ENCODE measurements at places on chromosomes 5 and 9.

DNA sequence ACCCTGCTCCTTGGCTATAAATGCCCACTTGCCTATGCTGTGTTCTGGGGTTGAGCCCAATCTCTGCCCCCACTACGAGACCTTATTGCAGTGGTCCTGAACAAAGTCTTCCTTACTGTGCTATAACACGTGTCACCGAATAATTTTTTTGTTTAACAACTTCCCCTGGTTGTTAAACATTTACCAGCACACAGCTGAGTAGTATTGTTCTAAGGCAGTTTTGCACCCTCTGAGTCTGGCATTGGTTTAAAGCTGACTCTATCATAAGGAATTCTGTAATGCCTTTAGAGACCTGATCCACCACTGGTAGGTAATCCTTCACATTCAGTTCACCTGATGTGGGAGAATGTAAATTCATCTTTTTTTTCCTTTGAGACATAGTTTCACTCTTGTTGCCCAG is 25.6 kb upstream of the ANKRD31 start:
- DNase-seq, result no peak

DNA sequence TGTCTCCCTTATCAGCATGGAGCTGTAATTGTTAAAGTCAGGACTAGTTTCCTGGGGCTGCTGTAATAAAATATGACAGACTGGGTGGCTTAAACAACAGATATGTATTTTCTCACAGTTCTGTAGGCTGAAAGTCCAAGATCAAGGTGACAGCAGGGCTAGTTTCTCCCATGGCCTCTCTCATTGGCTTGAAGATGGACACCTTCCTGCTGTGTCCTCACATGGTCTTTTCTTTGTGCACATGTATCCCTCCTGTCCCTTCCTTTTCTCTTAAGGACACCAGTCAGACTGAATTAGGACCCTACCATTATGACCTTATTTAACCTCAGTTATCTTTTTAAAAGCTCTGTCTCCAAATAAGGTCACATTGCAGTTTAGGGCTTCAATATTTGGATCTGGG is 700.5 kb upstream of the MEF2C start:
- no peak for DNase-seq

DNA sequence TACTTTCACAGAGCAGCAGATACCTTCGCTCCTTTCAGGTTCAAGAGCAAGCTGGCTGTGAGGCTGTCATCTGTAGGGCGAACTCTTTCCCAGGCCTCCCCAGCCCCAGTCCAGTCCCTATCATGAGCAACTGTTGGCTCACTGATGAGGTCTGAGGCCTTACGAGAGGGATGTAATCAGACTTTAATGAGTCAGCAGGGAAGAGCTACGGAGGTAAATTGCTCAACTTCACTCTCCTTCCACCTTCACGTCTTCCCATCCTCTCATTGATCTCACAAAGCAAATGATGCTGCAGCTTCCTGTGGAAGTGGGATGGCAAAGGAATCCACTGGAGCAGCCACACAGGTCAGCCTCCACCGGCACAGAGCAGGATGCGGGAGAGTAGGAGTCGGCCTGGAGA is 130.7 kb upstream of the TBCA start:
- no peak for DNase-seq

- DNase-seq, result no peak
Measured at GRCh38 chr5:4244306-4244705, 648.7 kb downstream of the IRX1 start.

DNA sequence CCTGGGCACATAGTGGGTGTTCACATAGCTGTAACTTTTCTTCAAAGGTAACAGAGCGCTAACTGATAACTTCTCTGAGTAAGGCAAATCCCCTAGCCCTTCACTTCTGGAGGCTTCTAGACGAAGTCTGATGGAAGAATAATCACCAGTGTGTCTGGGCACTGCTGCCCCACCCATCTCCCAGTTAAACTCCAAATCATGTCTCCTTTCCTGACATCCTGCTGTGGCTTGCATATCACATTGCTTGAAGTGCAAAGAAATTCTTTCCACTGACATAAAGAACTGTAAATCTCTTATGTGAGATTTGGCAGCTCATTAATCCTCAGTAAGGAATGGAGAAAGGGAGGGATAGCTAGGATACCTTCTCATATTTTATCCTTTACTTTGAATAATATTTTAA is 74.6 kb downstream of the MARCHF11 start:
- DNase-seq, result no peak

DNA sequence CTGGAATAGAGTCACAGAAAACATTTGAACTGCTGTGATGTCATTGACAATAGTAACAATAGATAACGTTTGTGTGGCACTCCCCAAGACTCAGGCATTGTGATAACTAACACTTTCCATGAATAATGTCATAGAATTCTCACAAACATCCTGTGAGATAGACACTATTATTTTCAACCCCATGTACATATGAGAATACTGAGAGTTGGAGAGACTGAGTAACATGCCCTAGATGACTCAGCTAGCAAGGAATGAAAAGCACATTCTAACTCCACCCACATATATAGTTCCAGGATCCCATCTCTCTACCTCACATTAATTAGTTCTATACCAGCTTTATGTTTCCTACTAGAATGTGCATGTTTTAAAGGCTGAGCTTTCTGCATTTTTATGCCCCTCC is 71.4 kb downstream of the ASTN2 start:
- no peak for DNase-seq

DNA sequence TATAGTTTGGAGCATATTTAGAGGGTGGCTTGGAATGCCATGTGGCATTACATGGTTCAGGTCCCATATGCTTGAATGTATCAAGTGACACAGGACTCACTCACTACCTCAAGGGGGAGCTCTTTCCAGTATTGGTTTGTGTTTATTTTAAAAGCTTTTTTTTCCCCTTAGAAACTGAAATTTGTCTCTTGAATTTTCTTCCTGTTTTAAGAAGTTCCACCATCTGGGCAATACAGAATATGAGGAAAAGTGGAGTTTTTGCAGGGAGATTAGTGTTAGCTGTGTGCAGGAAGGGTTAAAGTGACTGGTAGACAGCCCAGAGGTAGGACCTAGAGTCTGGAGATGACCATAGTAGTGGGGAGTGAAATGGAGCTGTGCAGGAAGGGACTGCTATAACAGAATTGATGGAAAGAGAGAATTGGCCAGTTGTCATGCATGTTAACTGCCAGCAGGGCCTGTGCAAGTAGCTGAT is 36.6 kb downstream of the CTNNA1 start:
- DNase-seq, result peak; percentile 55

DNA sequence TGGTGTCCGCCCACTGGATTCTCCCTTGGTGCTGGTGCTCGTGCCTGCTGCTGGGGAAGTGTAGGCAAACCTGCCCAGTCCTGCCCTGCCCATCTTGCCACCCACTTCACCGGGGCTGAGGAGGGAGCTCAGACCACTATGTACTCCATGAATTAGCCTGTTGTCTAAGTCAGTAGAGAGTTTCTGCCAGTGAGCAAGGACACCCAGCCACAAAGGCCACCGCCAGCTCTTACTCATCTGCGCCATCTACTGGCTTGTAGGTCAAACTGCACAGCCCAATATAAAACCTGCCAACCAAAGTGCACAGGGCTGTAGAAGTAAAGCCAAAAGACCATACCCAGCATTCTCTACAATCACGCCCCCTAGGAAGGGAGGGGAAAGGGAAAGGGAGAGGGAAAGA is 102.3 kb downstream of the GLIS3 start:
- DNase-seq, result peak; percentile 26

GRCh38 chr5:146947181-146947941 is 68.8 kb upstream of the PPP2R2B start:
- peak; percentile 13 for DNase-seq

DNA sequence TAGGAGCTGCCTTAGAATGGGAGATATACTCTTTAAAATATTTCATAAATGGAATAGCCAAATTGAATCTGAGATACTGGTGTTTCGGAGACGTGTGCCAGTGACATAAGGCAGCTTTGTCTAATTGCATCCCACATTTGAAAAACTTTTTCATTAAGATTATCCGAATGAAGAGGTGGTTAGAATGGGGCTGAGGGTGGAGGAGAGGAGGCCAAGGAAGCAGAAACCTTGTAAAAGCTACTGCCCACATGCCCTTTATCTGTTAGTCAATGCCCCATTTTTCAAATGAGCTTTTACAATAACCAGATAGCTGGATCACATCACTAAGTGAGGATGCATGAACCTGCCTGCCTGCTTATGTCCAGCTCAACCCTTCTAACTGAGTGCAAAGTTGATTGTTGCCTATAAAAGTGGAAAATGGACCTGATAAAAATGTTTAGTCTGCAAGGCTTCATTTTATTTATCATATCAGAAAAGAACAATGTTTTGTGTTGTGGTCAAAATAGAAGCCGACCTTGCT is 34.8 kb downstream of the SNX24 start:
- DNase-seq, result no peak

DNA sequence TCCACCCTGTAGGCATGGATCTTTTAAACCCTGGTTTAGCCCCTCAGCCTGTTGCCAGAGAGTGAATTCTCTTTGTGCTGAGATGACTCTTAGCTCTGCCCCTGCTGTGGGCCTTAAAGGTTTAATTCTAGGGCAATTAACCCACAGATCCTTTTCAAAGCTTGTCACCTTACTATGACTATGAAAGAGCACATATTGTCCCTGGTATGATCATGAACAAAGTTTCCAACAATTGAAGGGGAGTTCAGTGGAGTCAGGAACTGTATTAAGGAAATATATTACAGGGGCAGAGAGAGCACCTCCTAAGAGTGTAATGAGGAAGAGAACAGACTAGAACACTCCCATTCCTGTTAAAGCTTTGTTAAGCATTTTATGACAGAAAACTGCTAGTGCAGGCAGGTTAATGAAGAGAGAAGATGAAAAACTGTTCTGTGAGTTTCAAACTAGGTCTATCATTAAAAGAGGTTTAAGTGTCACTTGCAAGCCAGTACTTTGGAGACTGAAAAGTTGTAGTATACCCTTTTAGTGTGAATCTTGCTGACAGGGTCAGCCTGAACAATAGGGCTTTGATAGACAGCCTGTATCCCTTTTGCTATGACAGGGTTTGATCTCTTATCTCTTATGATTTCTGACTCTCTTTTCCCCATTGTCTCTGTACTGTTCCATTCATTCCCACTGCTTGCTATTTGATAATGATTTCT is 104.2 kb upstream of the ELL2 start:
- DNase-seq, result no peak

DNA sequence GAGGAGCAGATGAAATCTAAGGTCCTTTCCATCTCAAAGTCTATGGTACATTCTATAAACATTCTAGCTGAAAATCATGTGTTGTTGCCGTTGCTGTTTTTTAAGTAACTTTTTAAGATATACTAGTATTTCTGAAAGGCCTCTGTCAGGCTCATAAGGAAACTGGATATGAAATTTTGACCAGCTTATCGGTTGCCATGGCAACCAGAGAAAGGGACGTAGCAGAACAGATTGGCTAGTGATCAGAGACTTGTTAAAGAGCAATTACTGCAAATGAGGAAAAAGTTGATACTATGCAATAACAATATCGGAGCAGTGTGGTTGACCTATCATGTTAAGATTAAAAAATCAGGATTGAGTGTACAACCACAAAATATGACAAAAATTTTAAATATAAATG is 57.0 kb upstream of the RNF180 start:
- DNase-seq, result no peak

- DNase-seq, result peak; percentile 28
Measured at GRCh38 chr5:31186672-31187267, 6.7 kb upstream of the CDH6 start.

DNA sequence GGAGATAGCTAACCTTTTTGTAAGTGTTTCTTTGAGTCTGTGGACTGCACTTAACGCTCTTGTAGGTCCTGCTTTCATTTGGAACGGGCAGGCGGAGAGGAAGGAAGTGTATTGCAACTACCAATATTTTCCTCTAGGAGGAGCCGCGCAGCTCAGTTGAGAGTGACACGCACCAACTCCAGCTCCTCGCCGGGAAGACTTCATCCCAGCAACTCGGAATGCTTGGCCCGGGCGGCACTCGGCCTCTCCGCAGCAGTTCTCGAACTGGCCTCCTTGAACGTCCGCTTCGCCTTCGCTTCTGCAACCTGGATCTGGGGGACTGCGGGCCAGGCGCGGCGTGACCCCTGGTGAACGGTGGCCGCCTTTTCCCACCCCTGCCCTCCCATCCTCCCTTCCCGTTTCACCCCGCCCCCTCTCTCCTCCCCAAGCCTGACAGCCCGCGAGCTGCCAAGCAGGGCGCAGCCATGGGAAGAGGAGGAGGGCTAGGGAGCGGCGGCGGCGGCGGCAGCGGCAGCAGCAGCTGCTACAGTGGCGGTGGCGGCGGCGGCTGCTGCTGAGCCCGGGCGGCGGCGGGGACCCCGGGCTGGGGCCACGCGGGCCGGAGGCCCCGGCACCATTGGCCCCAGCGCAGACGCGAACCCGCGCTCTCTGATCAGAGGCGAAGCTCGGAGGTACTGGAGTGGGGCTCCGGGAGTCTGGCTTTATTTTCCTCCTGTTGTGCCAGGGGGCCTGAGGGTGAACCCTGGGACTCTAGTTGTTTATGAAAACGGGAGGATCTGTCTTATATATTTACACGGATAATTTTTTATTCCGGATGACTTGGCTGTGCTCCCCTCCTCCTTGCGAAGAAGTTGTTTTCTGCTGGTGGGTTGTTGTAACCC is at the start of gene GHR:
Gene GHR, plus strand, starts transcription at position 155 of the 881 bp plus-strand sequence. CDS start 142,436 bp downstream, outside the sequence.
- peak; percentile 53 for DNase-seq

DNA sequence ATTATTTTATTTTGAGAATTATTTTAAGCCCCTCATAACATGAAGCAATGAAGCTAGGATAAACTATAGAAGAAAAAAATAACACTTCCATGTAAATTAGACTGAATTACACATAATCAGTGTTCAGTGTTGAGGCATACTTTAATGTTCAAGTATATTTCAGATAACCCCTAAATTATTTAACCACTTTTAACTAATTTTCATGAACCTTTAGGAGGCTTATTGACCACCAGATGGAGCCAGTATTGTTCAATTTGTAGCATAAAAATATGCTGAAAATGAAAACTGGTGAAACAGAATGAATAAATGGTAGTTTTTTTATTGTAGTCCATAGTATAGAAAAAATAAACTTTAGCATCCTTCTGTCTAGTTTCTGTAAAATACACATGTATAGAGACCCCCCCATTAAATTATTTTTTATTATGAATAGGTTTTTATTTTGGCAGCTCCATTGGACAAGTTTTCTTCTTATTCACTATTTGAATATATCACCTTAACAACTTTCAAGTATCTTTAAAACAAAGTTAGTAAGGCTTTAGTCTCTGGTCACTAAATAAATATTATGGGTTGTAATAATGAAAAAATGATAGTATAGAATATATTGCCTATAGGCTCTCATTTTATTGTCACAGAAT is 190.1 kb downstream of the CWC27 start:
- DNase-seq, result peak; percentile 33

DNA sequence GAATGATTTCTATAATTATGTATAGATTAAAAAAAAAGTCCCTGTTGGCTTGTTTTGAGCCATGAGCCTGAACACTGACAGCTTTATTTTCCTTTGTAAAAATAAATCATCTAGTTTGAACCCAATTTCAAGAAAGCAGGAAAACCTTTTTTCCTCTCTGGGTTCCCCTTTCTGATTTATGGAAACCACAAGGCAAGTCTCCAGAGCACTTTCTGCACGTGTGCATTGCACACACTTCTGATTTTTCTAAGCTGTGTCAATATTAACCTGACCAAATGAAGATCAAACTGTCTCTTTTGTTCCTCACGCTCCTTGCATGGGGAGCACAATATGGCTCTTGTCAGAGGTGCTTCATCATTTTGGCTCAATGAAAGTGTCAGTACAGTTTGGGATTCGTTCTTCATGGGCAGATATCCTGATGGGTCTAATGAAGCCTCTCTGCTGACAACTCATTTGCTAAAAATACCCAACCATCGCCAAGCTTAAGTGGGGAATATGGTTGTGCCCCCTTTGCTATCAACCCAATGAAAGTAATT is 39.2 kb upstream of the PCA3 start:
- no peak for DNase-seq

- DNase-seq, result peak; percentile 68
Measured at GRCh38 chr9:136762915-136763648, 1.2 kb downstream of the LCN15 start.

All from GM12865 (cell line).